ENCODE measurements at places on chromosomes 16 and 17. TPM values are rescaled to one million over a fixed set of nuclear protein-coding genes. Genes with fewer than 3 reads are reported as not detected.

- DNase-seq: no peak
These were observed 254.6 kb downstream of the MRTFB start for GRCh38 chr16:14325502-14326401.

DNA sequence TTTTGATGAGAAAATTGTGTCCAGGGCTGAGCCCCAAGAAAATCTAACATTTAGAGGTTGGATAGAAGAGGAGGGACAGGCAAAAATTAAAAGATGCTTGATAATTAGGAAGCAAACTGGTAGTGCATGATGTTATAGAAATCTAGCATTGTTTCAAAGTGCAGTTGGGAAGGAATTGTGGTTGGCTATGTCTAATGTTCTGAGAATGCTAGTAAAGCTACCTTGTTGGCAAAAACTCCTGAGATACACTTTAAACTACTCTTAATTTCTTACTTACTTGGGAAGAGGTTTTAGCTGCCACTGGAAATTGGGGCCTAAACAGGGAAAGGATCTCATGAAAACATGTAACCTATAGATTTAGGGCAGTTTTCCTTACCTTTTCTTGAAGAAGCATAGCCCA lies 48.3 kb downstream of the MAP2K4 start:
- DNase-seq: no peak

- no peak for DNase-seq
These were observed 14.6 kb upstream of the CIBAR2 start for GRCh38 chr16:85126705-85127378.

- DNase-seq: peak; percentile 83
These were observed 3.6 kb upstream of the HROB start for GRCh38 chr17:44137891-44138709.

The CD300H gene
- not detected for total RNA-seq

The MBTD1 gene
- 5.7 TPM for total RNA-seq

The CIBAR2 gene
- total RNA-seq: not detected

DNA sequence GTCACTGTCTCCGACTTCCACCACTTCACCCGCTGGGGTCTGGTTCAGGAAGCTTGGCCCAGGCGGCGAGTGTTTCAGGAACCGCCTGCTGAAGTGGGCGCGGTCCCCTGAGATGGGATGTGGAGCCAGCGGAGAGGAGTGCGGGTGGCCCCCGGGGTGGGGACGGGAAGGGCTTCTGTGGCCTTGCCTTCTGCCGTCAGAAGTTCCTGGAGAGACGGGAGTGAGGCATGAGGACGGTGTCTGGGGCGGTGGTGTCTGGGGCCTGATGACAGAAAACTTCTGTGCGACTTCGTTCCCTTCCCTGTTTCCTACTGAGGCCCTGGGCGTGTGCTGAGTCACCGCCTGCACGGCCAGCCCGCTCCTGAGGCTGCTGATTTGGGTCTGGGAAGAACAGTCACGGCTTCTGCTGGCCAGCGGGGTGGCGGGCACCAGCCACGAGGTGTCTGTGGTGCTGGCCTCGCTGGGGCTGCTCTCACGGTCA lies 12.3 kb upstream of the NLRC3 start:
- DNase-seq: no peak

The PRR15L gene
- total RNA-seq: 53.0 TPM

DNA sequence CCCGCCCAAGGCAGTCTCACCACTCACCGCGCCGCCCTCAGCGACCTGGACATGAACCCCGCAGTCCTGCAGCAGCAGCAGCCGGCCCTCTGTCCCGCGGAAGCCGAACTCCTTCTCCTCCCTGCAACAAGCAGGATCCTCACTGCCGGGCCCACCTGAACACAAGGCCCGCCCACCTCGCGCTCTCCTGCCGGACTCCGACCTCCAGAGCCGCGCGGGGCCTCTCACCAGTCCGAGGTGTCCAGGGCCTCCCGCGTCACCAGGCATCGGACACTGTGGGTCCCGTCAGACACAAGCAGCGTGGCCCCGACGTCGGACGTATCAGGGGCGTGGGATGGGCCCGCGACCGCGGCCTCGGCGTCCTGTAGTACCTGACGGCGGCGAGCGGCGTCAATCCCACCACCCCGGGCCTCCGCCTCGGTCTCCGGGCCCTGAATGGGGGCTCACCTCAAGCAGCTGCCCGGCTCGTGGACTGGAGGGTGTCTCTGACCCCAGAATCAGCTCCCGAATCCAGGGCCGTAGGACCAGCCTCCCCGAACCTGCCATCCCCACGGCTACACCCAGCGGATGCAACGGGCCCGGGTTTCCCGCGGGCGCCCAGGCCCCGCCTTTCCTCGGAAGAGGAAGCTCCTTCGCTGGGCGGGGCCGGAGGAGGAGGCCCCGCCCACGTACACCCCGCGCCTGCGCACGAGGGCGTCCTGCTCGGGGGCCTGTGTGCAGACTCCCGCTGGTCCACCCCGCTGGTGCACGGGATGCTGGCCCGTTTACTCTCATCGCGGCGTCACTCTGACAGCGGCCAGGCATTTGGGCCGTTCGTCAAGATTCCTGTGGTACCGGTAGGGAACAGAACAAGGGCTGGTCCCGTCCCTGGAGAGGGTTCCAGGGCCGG lies at the start of gene ACD:
Gene ACD, minus strand, starts transcription at position 586 of the 889 bp plus-strand sequence. Its CDS starts 40 bp downstream, at position 546.
- DNase-seq: peak; percentile 95

GRCh38 chr16:85550953-85551924 lies 61.9 kb upstream of the GSE1 start:
- DNase-seq: no peak

GRCh38 chr17:36947922-36948716 lies 635 bp upstream of the AATF start:
- no peak for DNase-seq

- DNase-seq: no peak
These were observed 70.9 kb upstream of the KIFC3 start for GRCh38 chr16:57873218-57873617.

- DNase-seq: no peak
These were observed 658.4 kb downstream of the TOX3 start for GRCh38 chr16:51888534-51888933.

- DNase-seq: no peak
These were observed 13.3 kb downstream of the SNN start for GRCh38 chr16:11681556-11681955.

The DHRS13 gene
- total RNA-seq: 6.1 TPM

- no peak for DNase-seq
These were observed 138.4 kb upstream of the PLCG2 start for GRCh38 chr16:81640681-81641070.

DNA sequence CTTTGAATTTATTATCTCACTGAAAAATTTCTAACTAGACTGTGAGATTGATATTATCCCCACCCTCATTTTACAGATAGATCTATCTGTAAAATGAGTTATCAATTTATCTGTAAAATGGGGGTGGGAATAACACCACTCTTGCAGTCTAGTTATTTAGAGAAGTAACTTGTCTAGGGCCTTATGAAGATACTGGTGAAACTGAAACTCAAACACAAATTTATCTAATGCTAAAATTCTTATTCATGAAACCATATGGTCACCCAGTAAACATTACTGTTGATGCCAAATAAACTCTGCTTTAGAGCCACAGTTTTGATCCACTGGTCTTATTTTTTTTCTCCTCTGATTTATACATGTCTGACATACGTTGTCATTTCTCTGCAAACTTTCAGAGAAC lies 52.1 kb upstream of the SMIM36 start:
- DNase-seq: no peak

The KCNJ2 gene
- total RNA-seq: 2.3 TPM

The IKZF3 gene
- total RNA-seq: 0.32 TPM

GRCh38 chr16:27434141-27435051 lies 32.4 kb downstream of the IL21R start:
- peak; percentile 4 for DNase-seq

The KRTAP1-1 gene
- total RNA-seq: 0.31 TPM

The CRYBA1 gene
- total RNA-seq: not detected

GRCh38 chr17:49523706-49524472 lies 28.8 kb downstream of the NGFR start:
- no peak for DNase-seq

- no peak for DNase-seq
These were observed 61.8 kb downstream of the DNAH3 start for GRCh38 chr16:21088646-21089538.

- DNase-seq: peak; percentile 3
These were observed 53.0 kb upstream of the METRNL start for GRCh38 chr17:83026311-83026811.

The BCAR1 gene
- total RNA-seq: 32.2 TPM

The RAB40C gene
- total RNA-seq: 23.8 TPM

DNA sequence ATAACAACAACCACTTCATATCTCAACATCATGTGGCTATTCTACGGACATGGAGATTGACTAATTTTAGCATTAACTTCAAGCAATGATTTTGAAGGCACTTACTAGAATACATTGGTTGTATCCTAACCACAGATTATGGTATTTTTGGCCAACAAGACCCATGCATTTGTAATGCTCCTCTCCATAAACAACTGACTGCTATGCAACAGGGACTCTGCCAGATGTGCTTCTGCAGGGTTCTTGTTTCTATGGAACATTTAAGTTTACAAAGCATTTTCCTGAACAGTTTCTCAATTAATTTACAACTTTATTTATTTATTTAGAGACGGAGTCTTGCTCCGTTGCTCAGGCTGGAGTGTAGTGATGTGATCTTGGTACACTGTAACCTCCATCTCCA lies 178.0 kb downstream of the PARN start:
- DNase-seq: no peak

GRCh38 chr17:78126895-78127238 lies 1.7 kb downstream of the TMC6 start:
- no peak for DNase-seq

GRCh38 chr16:48041981-48042421 lies 113.8 kb downstream of the ABCC12 start:
- DNase-seq: no peak

The KIF18B gene
- not detected for total RNA-seq

All from pancreas (tissue), 10 donors.